Activated B cell treated with CpG ODN at 0.5 μM for 24 hours (primary cell): ENCODE measurements at places on chromosomes 16 and 17.

DNA sequence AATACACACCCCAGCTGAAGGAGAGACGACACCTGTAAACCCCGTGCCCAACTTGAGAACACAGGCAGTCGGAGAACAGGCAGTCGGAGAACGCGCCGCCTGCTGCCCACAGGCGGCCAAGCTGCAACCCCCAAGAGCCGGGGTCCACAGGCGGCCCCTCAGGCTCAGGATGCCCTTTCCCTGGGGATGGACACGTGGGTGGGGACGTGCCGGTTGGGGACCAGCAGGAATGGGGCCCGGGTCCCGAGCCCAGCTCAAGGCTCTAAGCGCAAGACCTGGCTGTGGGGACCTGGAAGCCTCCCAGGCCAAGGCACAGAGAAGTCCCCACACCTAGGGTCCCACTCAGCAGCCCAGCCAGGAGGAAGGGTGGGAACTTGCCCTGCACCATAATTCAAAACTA lies 79.5 kb upstream of the GNG13 start:
- DNase-seq, result no peak

GRCh38 chr16:90004577-90004976 lies 14.7 kb downstream of the DBNDD1 start:
- DNase-seq, result no peak

- DNase-seq, result no peak
Observed at GRCh38 chr17:45646288-45646988, 137.7 kb upstream of the CRHR1 start.

- DNase-seq, result no peak
Observed at GRCh38 chr16:2528161-2529060, 2.8 kb downstream of the CEMP1 start.

DNA sequence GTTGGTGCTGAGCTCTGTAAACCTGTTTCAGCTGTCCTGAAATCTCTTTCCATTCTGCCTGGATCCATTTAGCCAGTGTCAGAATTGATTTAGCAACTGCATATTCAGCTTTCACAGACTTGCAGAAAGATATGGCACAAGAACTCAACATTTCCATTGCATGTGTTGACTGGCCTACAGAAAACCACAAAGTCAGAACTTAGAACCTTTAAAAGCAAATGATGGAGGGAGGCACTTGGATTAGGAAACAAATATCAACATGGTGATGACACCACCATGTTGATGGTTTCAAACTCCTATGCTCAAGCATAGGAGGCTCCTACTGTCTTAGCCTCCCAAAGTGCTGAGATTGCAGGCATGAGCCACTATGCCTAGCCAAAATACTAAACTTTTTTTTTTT lies 52.3 kb upstream of the ARL6IP1 start:
- no peak for DNase-seq

DNA sequence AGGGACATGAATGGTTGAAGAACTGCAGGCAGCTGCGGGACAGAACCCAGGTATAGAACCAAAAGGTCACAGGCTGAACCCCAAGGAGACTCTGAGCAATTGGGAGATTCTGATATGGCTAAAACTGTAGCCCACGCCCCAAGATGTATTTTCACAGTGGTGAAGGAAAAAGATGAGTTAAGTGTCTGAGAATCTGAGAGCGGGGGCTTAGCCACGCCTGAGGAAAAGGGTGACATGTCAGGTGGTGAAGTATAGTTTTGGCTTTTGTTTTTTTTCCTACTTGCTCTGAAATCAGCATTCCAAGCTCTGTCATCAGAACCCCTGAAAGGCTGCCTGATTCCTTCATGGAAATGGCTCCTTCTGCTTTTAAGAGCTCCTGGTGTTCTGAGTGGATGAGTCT lies 73.3 kb downstream of the AKAP1 start:
- DNase-seq, result no peak

DNA sequence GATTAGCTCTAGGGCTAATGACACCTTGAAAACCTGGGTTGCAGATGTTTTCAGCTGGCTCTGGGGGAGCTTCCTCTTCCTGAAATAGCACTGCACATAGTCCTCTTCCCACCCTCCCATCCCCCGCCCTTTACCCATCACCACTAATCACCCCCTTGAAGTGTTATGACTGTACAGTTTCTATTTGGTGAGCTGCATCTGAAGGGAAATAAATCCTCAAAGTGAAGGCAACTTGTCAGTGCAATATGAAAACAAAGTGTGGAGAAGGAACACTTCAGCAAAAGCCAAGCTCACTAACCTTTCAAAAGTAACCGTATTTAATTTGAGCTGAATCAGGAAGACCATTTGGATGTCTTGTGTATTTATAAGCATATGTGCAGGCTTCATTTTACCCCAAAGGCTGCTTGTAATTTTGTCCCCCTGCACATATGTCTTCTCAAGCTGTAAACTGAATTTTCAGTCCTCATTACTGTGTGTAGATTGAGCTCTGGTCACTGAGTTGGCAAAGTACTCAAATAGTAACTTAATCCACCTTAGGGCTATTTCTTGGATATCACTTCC lies 44.1 kb upstream of the CA10 start:
- no peak for DNase-seq

DNA sequence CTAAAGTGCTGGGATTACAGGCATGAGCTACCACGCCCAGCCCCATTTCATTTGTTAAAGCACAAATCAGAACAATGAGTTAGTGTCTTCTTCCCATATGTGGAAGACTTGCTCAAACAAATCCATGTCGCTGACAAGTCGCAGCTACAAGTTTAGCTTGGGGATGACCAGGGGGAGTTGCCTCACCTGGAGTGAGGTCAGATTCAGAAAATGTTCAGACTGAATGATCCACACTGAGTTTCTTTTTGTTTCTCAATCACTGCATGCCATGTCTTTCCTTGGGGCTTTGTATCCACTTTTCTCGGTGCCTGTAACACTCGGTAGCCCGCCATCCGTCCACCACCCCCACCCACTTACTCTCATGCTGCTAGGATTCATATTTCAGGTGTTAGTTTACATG lies 437.3 kb upstream of the DYNLRB2 start:
- DNase-seq, result no peak

- DNase-seq, result no peak
Observed at GRCh38 chr16:35639233-35640205, 2180.1 kb downstream of the TP53TG3F start.

DNA sequence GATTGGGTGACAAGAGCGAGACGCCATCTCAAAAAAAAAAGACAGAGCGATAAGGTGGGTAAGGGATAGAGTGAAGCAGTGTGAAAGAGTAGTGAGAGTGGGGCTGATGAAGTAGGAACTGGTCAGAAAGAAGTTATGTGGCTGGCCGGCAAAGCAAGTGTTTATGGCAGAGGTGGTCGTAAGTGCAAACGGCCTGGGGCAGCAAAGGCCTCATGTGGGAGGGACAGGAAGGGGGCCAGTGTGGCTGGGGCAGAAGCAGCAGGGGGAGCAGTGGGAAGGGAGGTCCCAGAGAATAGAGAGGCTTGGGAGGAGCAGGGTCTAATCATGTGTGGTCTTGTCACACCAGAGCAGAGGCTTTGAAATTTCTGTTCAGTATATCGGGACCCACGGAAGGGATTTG lies 186.2 kb downstream of the HS3ST3B1 start:
- no peak for DNase-seq

- DNase-seq, result no peak
Observed at GRCh38 chr17:30224419-30224960, 11.0 kb downstream of the SLC6A4 start.

GRCh38 chr17:46889992-46890564 lies 32.9 kb upstream of the GOSR2 start:
- DNase-seq, result no peak

DNA sequence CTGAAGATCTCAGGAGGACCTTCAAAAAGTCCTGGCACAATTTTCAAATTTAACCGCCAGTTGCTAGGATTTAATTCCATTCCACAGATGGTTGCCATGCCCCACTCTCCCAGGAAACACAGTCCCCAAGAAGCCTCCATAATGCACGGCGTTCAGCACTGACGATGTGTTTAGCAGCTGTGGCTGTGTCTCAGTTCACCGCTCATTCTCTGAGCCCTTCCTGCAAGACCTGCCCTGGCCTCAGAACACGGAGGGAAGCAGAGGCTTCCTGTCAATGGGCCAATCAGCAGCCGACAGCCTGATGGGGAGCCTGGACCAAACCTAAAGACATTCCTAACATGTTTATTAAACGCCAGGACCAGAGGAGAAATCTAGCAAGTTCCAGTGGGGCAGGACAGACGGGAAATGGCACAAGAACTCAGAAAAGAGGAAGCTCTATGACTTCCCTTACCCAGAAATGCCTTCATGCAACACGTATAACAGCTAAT lies 4.9 kb downstream of the MYLK3 start:
- peak; percentile 38 for DNase-seq

DNA sequence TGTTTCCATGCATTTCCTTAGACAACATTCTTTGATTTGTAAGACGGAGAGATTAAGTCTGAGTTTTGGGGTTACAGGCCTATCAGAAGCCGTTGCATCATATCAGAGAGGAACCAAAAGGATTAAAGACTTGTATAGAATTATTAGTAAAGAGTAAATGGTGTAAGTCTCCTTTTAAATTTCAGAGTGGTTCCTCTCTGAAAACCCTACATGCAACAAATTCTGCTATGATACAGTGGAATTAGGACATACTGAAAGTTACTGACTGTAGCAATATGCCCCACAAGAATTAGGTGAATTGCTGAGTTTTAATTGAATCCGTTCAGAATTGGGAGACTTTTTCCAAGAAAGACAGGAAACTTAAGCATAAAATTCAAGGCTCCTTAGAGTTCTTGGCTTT lies 221.6 kb downstream of the FTO start:
- no peak for DNase-seq

- DNase-seq, result no peak
Observed at GRCh38 chr17:29948448-29949215, 7.2 kb downstream of the EFCAB5 start.

DNA sequence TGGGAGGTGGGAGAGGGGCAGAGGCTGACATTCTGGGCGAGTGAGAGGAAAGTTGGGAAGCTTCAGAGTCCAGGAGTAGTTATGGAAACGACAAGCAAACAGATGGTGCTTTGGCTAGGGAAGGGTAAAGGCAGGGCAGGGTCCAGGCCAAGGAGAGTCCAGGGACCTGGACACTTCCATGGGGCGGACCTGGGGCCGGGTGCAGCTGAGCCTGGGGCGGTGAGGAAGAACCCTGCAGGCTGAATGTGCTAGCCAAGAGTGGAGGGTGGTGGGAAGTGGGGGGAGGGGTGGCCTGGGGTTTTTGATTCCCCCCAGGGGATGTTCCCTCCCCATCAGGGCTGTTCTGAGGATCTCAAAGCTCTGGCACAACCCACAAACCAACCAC lies 2.6 kb downstream of the PPP1R9B start:
- DNase-seq, result no peak

DNA sequence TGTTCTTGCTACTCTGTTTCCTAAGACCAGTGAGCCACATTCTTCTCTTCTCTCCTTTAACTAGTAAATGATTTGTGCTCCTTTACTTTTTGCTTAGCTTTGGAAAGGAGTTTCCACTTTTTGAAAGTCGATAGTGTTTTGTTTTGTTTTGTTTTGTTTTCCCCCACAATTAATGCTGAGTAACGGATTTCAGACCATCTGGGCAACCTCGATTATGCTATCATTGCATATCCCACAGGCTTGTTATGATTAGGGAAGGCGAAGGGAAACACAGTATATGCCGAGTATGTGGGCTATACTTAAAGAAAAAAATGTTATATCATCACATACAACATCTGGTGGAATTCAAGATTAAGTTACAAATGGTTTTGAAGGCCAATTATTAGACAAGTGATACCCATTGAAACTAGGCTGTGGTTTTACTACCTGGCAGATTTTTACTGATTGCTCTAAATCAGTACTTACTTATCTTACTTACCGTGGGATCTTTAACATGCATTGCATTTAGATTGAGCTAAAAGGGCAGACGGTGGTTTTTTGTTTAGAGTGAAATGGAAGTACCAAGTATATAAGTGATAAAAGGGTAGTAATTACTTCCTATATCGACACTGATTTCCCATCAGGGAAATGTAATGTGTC lies 361.3 kb upstream of the SOX9 start:
- no peak for DNase-seq

DNA sequence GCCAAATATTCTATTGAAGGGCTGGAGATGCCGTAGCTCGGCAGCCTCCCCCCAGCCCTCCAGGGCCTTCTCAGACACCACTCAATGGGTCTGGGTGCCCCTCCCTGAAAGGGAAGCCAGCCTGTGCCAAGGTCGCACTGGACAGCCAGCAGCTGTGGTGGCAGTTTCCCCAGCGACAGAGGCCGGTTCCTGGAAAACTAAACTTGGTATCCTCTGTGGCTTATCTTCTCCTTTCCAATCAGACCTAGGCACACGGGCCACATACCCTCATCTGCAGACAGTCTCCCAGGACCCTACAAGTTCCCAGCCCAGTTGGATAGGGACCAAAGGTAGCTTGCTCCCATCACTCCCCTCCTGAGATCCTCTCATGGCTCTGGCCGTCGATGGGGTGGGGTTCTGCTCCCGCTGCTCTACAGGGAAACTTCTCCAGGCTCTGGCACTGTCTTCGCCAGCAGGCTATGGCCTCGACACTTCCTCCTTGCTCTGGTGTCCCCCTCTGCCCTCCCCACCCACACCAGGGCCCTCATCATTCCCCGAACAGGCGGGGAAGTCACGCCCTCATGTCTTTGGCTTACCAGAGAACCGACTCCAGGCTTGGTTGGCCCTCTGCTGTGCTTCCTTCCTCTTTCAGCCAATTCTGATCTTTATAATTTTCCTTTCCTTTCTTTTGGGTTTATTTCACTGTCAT lies 18.3 kb upstream of the IL21R start:
- no peak for DNase-seq

- DNase-seq, result no peak
Observed at GRCh38 chr17:59377410-59377809, 46.0 kb downstream of the YPEL2 start.

DNA sequence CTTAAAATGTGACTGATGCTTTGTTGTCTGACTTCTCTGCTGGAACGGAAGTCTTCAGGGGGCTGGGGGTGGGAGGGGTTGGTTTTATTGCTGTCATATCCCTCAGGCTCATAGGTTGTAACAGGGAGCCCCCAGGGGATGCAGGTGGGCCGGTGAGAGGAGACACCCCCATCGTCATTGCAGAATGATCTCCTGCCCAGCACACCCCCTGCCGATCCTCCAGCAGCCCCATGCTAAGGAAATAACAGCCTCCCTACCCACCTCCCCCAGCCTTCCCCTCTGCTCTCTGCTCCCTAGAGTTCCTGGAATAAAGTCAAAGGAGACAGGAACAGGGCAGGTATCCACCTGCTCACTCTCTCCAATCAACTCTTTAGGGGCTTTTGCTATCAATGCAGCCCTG lies 270.1 kb upstream of the TNRC6C start:
- DNase-seq, result no peak

DNA sequence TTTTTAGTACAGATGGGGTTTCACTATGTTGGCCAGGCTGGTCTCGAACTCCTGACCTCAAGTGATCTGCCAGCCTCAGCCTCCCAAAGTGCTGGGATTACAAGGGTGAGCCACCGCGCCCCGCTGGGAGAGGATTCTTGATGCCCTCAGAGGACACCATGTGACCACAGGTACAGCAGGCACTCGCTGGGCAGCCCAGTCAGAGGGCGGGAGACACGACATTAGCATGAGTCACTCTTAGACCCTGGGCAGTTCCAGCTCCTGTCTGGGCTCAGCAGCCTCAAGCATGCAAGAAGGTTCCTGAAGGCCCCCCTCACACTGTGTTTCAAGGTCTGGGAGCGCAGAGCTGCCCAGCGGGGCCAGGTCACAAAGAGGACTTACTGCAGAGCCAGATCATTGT lies 11.9 kb downstream of the STAC2 start:
- no peak for DNase-seq

- no peak for DNase-seq
Observed at GRCh38 chr17:56810343-56810742, 23.4 kb downstream of the C17orf67 start.
